Pulmonary artery endothelial cell (primary cell): ENCODE measurements at places on chromosomes 7 and 10.

GRCh38 chr7:40356871-40357709 lies 222.3 kb downstream of the SUGCT start:
- DNase-seq, result no peak

GRCh38 chr10:50360077-50360850 lies 108.9 kb upstream of the ASAH2 start:
- DNase-seq, result no peak

GRCh38 chr7:26374647-26375373 lies 83.1 kb downstream of the SNX10 start:
- no peak for DNase-seq

- DNase-seq, result peak; percentile 30
These were observed 32.2 kb upstream of the TMEM72 start for GRCh38 chr10:44878706-44879530.
